ENCODE measurements at places on chromosomes 5 and 9. TPM values are rescaled to one million over a fixed set of nuclear protein-coding genes. Genes with fewer than 3 reads are reported as not detected.
A peak's percentile ranks its signal among the peaks of the same experiment; 100 is the strongest.

DNA sequence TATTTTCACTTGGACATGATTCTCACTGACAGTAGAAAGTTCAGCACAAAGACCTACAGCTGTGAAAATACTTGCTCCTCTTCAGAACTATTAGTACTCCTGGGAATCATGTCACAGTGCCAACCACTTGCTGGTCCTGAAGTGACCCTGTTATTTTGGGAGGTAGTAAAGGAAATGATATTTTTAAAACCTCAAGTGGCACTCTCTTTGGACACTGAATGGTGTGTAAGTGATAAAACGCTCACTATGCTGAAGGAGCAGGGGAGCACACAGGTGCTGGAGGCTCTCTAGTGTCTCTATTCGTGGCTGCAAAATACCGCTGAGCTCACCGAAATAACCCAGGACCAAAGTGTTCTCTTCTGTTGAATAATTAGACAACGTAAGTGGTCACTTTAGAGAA, 76.9 kb upstream of the SPATA31D4 start:
- no peak for DNase-seq

- DNase-seq = no peak
Measured at GRCh38 chr5:135139381-135140134, 105.5 kb upstream of the PITX1 start.

GRCh38 chr5:108181975-108182374, 199.9 kb downstream of the FBXL17 start:
- DNase-seq = no peak

Gene FST
- total RNA-seq = 5.6 TPM

- no peak for DNase-seq
Measured at GRCh38 chr9:125650271-125650737, 56.7 kb downstream of the MAPKAP1 start.

DNA sequence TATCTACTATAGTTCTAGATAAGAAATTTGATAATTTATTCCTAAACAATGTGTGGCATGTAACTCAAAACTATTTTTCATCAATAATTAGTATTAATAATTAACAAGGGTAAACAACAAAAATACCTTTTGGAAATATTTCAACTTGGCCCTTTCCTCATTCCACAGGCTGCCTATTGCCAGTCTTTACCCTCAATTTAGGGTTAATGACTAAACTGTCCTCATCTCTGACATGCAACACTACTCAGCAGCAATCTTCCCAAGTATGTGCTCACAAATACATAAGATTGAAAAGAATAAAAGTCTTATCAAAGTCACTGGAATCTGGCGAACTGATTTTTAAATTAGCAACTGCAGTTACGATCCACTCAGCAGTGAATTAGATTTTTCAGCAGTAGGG, 153.6 kb downstream of the GLIS3 start:
- no peak for DNase-seq

Gene ZNF782
- total RNA-seq = 16.9 TPM

DNA sequence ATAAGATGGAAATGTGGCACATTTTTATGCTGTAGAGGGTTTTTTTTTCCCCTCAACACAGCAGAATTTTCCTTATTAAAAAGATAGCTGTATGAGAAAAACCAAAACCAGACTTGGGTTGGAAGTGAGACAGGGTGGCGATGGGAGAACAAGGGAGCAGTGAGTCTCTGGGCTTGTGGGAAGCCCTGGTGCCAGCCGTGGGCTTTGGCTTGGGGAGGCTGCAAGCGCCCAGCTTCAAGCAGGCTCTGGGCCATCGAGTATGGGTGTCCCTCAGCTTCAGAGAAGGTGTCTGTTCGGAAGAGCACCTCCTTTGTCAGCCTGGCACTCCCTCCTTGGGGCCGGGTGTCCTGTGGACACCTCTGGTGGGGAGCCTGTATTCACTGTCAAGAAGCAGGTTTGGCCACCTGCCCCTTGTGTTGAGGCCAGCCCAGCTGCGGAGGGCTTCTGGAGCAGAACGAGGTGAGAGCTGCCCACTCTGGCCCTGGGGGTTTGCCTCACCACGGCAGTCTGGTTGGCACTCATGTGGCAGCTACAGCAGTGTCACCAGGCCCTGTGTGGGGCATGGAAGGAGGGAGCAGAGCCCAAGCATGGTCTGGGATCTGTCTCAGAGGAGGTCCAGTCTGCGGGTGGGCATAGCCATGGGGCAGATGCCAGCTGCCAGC, 37.6 kb upstream of the ANGPTL2 start:
- DNase-seq = peak; percentile 83

Gene ECPAS
- total RNA-seq = 62.9 TPM

Gene DDX4
- not detected for total RNA-seq

DNA sequence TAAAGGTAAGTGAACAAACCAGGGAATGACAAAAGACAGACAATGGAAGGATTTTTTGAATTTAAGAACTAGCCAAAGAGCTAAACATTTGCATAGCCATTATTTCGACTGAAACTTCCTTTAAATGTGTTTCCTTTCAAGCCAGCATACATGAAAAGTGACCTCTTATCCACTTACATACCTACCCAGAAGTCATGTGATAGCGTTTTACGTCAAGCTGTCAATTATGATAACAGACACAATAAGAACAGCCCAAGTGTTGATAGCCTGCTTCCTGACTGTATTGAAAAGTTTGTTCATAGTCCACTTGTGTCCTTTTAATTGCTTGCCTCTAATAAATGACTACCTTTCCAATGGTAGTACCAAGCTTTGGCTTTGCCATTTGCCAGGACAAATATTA, 206.0 kb downstream of the NFIB start:
- DNase-seq = no peak

DNA sequence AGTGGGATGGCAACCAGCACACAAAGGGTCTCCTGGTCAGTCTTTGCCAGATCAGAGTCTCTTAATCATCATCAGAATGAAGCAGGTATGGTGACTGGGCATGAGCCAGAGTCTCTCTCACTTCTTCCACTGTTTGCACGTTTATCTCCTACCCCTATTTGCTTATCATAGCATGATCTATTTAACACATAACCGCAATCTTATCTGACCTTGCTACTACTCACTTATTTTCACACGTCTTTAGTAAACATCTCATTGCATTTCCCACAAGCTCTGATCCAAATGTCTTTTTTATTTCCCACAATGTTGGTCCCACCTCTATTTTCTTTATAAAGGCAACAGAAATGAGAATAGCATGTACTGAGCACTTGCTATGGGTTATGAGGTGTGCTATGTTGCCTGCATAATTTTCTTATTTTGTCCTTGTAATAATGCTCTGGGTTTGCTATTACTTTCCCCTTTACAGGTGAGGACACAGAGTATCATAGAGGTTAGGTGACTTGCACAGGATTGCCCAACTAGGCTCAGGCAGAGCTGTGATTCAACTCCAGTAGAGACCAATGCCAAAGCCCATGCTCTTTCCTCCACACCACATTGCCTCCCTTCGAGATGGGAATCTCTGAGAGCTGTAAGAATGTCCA, 39.7 kb upstream of the IL7R start:
- no peak for DNase-seq

Gene WHRN
- 9.1 TPM for total RNA-seq
